ENCODE measurements at places on chromosomes 3 and 15.

DNA sequence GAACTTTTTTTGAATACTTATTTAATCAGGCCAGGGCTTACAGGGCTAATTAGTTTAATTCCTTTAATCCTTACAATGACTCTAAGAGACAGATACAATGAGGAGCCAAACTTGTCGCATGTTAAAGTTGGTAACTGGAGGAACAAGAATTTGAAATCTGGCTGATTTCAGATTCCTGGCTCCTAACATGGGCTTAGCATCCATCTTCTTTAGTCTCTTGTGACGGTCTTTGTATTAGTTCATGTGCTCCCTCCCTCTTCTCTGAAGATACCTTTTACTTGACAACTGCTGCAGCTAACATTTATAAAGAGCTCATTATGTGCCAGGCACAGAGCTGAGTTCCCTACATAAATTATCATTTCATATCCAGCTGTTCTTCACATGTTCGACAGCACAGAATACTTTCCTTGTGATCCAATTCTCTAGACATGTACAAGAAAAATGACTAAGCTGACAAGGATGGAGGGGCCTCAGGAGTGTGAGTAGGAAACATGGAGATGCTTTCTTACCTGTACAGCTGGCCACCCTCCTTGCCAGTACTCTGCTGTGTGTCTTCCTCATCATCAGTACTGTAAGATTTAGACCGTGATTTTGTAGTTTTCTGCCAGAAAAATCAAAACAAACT lies 206.8 kb upstream of the STRIT1 start:
- no peak for DNase-seq

- no peak for DNase-seq
Measured at GRCh38 chr3:32109256-32109655, 2.8 kb downstream of the GPD1L start.

DNA sequence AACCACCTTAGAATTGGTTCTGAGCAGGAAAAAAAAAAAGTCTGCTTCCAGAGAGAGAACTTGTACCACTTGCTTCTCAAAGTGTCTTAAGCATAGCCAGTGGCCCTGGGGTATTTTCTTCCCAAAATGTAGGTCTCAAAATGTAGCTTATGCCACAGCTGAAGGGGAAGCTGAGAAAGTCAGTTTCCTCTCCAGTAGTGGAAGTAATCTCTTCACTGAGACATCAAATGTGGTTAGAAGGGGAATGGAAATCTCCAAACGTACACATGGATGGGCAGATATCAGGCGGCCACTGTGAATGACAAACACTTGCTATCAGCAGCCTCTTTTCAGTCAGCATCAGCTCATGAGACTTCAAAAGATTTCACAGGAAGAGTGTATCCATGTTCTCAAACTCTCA lies 841.2 kb downstream of the TUSC7 start:
- DNase-seq: no peak

DNA sequence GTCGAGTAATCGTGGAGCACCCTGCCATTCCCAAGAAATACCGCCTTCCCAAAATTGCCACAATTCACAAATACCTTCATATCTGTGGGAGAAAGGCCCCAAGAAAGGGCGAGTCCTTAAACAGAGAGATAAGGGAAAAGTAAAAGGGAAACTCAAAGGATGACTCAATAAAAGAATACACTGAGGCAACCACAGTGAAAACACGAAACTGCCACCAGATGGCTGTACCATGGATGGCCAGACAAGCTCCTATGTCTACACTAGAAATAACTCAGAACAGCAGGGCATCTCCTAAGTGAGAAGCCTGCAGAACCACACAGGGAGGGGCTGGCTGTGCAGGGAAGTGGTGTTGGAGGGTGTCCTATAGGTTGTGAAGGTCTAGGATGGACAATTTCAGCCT lies 25.0 kb downstream of the SRGAP3 start:
- DNase-seq: no peak

- DNase-seq: peak; percentile 49
Measured at GRCh38 chr15:99961011-99961441, 227.8 kb upstream of the LYSMD4 start.

- DNase-seq: no peak
Measured at GRCh38 chr15:63379492-63380150, 2.0 kb downstream of the CA12 start.

- DNase-seq: no peak
Measured at GRCh38 chr3:54573858-54574257, 354.0 kb downstream of the LRTM1 start.

- peak; percentile 69 for DNase-seq
Measured at GRCh38 chr15:41971895-41972252, 483 bp downstream of the EHD4 start.

- no peak for DNase-seq
Measured at GRCh38 chr3:49260806-49261324, 16.2 kb downstream of the C3orf62 start.

DNA sequence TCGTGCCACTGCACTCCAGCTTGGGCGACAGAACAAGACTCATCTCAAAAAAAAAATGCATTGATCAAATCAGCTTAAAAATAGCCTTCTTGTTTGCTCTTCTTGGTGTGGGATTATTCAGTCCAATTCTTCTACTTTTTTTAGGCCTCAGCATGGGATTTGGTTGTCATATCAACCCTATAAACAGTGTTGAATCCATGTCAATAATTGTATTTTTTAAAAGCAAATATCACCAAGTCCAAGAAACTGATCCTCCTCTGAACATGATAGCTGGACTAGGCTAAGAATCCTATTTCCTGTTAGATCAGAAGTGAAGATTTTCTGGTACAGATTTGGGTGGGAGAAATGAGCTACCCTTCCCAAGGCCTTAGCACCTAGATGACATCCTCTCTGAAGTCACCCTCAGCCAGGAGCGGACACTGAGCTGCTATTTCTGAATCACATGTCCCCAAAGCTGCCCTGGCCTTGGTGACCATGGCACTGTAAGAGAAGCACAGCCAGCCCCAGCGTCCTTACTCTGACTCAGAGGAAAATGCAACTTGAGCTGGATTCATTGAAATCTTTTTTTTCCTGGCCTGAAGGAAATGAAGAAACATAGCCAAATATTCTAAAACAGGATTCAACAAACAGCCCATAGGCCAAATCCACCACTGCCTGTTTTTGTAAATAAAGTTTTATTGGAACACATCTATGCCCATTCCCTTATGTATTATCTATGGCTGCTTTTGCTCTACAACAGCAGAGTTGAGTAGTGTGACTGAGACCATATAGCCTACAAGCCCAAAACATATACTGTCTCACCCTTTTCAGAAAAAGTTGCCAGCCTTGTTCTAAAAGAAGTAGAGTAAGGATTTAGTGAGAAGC lies 215.9 kb upstream of the CTDSPL start:
- DNase-seq: no peak

DNA sequence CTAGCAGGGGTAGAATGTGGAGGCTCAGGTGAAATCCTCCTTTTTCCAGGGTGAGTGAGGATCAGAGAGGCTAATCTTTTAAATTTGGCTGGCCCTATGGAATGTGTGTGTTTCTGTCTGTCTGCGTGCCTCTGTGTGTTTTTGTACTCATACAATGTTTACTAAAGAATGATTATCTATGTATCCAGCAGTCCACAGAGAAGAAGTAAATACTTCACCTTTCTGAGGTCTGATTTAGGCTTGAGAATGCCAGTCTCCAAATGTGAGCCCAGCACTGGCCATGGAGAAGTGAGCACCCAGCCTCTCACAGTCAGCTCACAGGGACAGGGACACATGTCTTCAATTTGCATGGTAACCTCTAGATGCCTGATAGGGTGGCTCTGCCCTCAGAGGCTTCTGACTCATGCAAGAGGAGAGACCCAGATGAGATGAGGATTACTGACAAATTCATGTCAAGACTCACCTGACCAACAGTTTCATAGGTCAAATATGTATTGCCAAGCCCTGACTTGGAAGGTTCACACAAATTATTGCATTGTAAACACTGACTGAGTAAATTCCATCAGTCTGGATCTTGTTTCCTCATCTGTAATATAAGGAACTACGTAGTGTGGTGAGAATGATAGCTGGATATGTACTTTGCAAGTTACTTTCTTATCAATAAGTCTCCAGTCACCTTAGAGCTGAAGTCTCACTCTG lies 31.0 kb downstream of the ENTPD3 start:
- DNase-seq: no peak

DNA sequence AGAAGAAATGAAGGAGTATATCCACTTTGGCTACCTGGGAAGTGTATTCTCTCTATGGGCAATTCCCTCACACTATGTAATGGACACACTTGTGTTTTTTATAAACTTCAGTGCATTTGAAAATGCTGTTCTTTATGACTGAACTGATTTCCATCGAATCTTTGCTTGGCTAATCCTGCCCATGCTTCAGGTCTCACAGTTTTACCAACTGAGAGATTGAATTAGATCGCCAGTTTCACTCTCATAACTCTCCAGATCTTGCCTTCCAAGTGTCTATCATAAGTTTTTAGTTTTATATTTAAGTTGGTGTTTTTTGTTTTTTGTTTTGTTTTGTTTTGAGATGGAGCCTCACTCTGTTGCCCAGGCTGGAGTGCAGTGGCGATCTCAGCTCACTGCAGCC lies 73.5 kb upstream of the MBNL1 start:
- DNase-seq: no peak

GRCh38 chr15:29890336-29891095 lies 68.2 kb upstream of the TJP1 start:
- DNase-seq: no peak

- DNase-seq: peak; percentile 21
Measured at GRCh38 chr15:89372069-89372935, 37.7 kb upstream of the POLG start.

- DNase-seq: no peak
Measured at GRCh38 chr3:45881078-45882022, 5.0 kb upstream of the CCR9 start.

DNA sequence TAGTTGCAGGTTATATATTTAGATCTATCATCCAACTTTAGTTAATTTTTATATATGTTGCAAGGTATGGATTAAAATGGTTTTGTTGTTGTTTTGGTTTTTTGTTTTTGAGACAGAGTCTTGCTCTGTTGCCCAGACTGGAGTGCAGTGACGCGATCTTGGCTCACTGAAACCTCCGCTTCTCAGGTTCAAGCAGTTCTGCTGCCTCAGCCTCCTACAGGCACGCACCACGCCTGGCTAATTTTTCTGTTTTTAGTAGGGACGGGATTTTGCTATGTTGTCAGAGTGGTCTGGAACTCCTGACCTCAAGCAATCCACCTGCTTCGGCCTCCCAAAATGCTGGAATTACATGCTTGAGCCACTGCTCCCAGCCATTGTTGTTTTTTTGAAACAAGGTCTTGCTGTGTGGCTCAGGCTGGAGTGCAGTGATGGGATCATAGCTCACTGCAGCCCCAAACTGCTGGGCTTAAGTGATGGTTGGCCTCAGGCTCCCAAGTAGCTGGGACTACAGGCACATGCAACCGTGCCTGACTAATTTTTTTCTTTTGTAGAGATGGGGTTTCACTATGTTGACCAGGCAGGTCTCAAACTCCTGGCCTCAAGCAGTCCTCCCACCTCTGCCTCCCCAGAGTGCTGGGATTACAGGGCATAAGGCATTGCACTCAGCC lies 92.0 kb downstream of the ZNF609 start:
- DNase-seq: peak; percentile 33

DNA sequence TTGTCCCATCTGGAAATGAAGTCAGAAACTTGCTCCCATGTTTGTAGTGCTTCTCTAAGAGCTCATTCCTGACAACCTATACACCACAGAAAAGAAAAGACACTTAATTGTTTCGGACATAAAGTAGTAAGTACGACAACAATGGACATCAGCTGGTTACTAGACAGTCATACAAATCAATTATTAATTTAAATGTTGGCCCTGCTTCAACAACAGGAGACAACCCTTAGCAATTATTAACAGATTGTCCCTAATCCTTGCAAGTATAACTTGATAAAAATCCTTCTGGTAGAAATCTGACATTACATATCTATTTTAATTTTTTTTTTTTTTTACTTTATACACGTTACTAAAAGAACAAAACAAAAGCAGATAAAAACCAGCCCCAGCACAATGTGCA lies 29.8 kb downstream of the ERICH6 start:
- no peak for DNase-seq

DNA sequence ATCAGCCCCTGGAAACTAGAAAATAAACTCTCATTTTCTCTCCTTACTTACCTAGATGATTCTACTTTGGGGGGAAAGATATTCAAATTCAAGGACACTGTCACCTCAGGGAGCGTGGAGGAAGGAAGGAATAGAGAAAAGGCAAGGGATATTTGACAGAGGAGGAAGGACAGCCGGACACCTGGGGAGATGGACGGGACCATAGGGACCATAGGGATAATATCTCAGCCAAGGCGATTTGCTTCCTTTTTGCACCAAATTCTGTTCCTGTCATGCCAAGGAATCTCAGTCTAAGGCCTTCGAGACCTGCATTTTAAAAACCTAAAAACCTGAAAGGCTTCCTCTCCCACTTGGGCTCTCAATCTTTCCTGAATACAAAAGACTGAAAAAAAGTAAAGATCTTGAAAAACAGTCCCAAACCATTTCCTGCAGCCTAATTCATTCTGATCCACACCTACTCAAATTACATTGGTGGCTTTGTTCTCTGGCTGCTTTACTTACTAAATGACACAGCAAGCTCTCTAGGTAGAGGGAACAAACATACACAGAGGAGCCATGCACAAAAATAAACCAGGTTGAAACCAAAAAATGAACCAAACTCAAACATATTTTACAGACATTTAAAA lies 73.9 kb upstream of the SLC24A5 start:
- DNase-seq: peak; percentile 60

- DNase-seq: peak; percentile 40
Measured at GRCh38 chr15:45534821-45535220, 12.3 kb upstream of the SLC30A4 start.

- DNase-seq: no peak
Measured at GRCh38 chr15:29638011-29638410, 184.3 kb downstream of the TJP1 start.

GRCh38 chr3:60752809-60753208 lies 498.4 kb downstream of the FHIT start:
- no peak for DNase-seq

- DNase-seq: no peak
Measured at GRCh38 chr15:78637776-78638435, 3.1 kb downstream of the CHRNB4 start.

DNA sequence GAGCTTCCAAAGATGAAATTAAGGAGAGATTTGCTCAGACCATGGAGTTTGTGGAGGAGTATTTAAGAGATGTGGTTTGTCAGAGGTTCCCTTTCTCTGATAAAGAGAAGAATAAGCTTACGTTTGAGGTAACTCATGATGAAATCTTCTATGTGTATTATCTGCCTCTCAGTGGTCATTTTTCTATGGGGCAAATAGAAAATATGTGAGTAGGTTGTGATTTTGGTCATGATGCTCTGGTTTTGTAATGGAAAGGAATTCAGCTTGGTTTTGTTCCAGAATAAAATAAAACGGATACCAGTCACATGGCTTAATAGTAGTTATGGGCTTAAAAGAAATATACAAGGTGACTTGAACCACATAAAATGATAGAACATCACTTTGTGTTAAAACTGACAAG lies 181.1 kb downstream of the ITPR1 start:
- DNase-seq: no peak

DNA sequence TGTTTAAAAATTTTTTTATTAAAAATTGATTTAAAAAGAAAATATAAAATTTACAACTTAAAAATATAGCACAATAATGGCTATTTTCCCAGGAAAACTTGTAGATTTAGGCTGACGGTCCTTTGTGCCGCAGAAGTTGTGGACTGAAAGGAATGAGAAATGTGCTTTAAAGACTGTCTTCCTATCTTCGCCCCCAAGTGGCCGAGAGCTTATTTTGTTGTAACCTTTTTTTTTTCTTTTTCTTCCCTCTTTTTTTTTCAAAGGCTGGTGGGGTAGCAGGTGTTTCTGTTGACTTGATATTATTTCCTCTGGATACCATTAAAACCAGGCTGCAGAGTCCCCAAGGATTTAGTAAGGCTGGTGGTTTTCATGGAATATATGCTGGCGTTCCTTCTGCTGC lies 15.5 kb downstream of the SLC25A26 start:
- DNase-seq: peak; percentile 58
